Stimulated activated CD4-positive, alpha-beta T cell treated with anti-CD3 and anti-CD28 coated beads, Interleukin-1b, Interleukin-23, amount 100 ng/mL, for 4 hours (primary cell): ENCODE measurements at places on chromosomes 6 and 20.

DNA sequence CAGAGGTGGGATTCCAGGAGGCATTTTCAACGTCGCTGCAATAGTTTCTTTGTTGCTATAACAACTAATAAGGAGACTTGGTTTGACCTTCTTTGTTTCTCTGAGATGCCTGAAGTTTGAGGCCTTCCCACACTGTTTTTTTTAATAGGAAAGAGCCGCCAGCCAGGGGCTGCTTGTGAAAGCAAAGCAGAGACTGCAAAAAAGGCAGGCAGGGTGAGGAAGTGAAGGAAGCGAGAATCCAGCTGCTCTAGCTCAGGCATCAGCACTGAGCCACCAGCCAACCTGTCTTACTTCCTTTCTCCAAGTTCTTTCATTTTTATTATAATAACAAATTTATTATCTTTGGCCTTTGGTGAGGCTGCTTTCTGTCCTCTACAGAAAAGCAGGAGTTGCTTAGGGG, 179.1 kb downstream of the DOK5 start:
- DNase-seq: no peak

DNA sequence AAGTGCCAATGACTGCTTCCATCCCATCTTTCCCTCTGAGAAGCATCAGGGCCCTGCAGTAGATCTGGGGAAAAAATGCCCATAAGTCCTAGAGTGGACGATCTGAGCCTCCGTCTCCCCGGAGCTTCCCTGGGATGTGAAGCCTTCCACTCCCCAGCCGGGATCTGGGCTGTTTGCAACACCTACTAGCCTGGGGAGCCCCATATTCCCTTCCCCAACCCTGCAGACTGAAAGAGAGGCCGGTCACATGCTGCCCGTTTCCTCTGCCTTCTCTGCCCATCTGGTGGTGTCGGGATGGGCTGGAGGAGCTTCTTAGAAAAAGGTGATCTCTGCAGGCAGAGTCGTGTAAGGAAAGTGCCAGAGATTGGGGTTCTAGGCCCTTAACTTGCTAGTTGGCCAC, 1.1 kb downstream of the SNPH start:
- DNase-seq: no peak

DNA sequence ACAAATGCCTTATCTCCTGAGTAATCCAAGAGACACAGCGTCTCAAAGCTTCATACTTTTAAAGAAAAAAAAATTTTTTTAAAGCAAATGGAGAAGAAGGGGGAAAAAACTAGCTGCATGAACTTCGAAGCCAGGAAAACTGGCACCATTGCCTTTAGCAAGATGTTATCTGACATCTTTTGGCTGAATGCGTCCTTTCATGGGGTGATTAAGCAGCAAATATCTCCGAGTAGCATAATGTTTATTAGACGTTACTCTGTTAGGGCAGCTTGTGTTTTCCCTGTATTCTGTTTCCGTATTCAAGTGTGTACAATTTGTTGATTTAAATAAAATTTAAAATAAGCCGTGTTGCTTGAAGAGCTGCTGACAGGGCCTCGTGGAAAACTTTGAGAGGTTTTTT, 76.5 kb upstream of the TSHZ2 start:
- DNase-seq: no peak

- DNase-seq: no peak
Measured at GRCh38 chr20:50710492-50711063, 19.2 kb upstream of the RIPOR3 start.
